Progenitor cell of endocrine pancreas (in vitro differentiated cells): ENCODE measurements at places on chromosomes 2 and 18. TPM values are rescaled to one million over a fixed set of nuclear protein-coding genes. Genes with fewer than 3 reads are reported as not detected.

Gene CROCC2
- total RNA-seq = 0.36 and 0.40 TPM in 2 replicates

- no peak for DNase-seq
- H3K4me3 ChIP-seq = no peak overlapping the region
- H3K4me1 ChIP-seq = no peaks in the 10 kb centered on the region
- H3K27ac ChIP-seq = no peak overlapping the region
These were observed 159.4 kb downstream of the DYSF start for GRCh38 chr2:71612581-71613402.

DNA sequence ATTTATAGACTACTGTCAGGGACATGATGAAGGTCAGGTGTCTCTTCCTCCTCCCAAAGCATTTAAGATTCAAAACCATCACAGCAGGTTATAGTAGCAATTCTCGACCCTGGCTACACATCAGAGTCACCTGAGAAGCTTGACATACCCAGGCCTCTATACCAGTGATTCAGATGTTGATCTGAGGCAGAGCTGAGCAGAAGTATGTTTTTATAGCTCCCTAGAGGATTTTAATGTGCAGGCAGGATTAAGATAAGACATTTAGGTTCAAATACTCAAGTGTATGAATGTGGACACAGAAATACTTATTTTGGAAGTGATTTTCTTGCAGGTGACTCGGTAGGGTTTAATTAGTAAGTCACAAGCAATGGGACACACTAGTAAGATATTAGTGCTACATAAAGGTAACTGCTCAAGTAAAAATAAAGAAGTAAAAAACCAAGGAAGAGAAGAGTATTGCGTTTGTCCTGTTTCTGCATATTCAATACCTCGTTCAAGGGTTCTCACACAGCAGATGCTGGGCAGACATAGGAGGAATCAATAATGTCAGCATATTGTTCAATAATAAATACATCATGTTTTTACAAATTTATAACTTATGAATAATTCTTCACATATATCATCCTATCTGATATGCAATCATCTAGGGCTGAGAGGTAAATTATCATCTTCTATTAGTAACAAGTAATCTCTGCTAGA is 7.0 kb downstream of the GCFC2 start:
- H3K4me1 ChIP-seq = peaks cover 12% of the 10 kb centered on the region
- no peaks in the 10 kb centered on the region for H3K27me3 ChIP-seq
- H3K27ac ChIP-seq = no peak overlapping the region
- DNase-seq = no peak
- no peak overlapping the region for H3K4me3 ChIP-seq
- H3K36me3 ChIP-seq = peaks cover 38% of the 10 kb centered on the region

- no peak for DNase-seq
- no peak overlapping the region for H3K27ac ChIP-seq
- H3K36me3 ChIP-seq = no peaks in the 10 kb centered on the region
- no peak overlapping the region for H3K4me3 ChIP-seq
These were observed 506.5 kb downstream of the NRXN1 start for GRCh38 chr2:50525423-50525822.
